ENCODE measurements at places on chromosomes 13 and 19.

GRCh38 chr13:49258089-49258796 is 10.5 kb downstream of the CDADC1 start:
- no peak for DNase-seq

GRCh38 chr13:114081761-114082681 is 50.4 kb downstream of the RASA3 start:
- no peak for DNase-seq

- DNase-seq: no peak
Measured at GRCh38 chr19:8367327-8368001, 3.5 kb downstream of the ANGPTL4 start.

DNA sequence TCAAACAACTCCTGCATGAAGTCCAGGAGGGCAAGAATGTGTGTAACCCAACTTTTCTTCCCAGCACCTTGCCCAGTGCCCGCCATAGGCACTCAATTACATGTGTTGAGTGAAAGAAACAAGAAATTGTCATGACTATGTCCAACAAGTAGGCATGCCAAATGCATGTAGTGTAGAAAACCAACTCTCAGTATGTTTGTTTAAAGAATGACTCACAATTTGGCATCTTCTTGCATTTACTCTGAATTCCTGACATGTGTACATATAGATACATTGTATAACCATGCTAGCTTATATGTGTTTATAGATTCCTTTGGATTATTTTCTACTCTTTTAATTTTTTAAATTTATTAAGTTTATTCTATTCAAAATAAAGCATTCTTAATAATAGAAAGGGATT is 305.0 kb downstream of the EFNB2 start:
- no peak for DNase-seq

DNA sequence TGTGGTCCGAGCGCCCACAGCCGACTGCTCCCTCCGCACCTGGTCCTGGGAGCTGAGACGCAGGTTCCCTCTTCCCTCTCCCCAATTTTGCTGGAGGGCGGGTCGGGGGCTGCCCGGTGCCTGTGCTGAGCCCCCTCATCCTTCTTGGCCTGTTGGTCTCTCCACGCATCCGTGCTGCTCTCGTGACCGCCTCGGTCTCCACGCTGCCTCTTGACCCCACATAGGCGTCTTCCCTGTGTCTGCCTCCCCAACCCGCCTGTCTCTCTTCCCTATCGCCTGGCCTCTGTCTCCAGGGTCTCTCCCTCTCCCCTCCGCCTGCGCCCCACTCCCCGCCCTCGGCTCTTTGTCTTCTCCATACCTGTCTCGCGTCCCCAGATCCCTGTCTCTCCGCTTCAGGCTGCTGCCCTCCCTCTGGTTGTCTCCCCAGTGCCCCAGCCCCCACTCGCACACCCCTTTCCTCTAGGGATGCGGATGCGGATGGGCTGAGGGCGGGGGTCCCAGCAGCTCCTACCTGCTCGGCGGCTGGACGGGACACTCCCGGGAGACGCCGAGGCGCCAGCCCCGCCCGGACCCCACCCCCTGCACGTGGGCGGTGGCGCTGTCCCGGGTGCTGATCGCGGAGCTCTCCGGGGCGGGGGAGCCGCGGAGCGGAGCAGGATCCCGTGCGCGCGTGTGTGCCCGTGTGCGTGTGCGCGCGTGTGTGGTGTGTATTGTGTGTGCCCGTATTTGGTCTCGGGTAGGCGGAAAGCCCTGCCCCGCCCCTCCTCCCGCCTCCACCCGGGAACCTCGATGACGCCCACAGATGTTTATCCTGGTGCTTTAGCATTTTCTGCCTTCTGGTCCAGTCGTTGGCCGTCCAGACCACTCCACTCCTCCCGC is at the start of gene SYT5:
TSS of gene SYT5 (minus strand) at position 684 of the 879 bp plus-strand sequence. CDS start 1,248 bp downstream, outside the sequence.
- peak; percentile 79 for DNase-seq

- DNase-seq: no peak
Measured at GRCh38 chr13:98476106-98476505, 100.8 kb downstream of the STK24 start.

GRCh38 chr13:95793781-95794180 is 116.8 kb downstream of the DNAJC3 start:
- no peak for DNase-seq

GRCh38 chr19:56642711-56643459 is at the start of gene SMIM17:
Gene SMIM17 (plus strand): TSS chr19:56643159. CDS start chr19:56645668, 2,509 bp downstream.
- DNase-seq: no peak

GRCh38 chr19:46755077-46755852 is 9.0 kb upstream of the STRN4 start:
- DNase-seq: no peak

DNA sequence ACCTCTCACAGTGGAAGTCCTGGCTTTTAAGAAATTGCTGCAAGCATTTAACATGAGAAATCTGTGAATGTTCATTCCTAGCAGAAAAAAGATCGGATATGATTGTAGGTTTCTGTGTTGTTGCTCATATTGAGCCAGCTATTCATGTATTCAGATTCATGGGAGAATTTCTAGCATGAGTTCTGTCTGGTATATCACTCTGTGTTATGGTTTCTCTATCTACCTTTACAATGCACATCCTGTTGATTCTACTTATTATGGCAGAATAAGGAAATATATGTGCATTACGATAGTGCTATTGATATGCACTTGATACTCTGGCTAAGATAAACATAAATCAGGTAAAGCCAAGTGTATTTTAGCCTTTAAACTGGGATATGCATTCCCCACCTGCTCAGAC is 138.2 kb downstream of the KCNRG start:
- no peak for DNase-seq

- no peak for DNase-seq
Measured at GRCh38 chr19:22532388-22533300, 101.5 kb upstream of the ZNF492 start.

GRCh38 chr13:91567485-91568207 is 169.2 kb downstream of the GPC5 start:
- DNase-seq: no peak

GRCh38 chr19:5977222-5977784 is 637 bp downstream of the RANBP3 start:
- no peak for DNase-seq

- no peak for DNase-seq
Measured at GRCh38 chr19:13881692-13882418, 4.9 kb downstream of the NANOS3 start.

DNA sequence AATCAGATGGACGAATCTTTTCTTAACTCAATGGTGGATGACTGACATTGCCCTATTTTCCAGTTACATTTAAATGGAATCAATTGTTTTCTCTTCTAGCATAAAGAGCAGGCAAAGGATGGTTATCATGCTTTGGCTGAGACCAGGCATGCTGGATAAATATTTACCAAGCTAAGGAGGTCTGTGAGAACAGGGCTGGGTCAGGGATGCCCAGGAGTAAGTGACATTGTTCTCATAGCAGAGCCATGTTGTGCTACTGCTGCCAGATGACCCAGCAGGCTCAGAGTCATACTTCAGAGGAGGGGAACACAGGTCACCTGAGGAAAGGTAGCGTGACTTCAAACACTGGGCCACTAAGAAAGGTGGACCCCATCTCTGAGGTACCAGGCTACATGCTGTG is 116.0 kb upstream of the RNF113B start:
- no peak for DNase-seq

DNA sequence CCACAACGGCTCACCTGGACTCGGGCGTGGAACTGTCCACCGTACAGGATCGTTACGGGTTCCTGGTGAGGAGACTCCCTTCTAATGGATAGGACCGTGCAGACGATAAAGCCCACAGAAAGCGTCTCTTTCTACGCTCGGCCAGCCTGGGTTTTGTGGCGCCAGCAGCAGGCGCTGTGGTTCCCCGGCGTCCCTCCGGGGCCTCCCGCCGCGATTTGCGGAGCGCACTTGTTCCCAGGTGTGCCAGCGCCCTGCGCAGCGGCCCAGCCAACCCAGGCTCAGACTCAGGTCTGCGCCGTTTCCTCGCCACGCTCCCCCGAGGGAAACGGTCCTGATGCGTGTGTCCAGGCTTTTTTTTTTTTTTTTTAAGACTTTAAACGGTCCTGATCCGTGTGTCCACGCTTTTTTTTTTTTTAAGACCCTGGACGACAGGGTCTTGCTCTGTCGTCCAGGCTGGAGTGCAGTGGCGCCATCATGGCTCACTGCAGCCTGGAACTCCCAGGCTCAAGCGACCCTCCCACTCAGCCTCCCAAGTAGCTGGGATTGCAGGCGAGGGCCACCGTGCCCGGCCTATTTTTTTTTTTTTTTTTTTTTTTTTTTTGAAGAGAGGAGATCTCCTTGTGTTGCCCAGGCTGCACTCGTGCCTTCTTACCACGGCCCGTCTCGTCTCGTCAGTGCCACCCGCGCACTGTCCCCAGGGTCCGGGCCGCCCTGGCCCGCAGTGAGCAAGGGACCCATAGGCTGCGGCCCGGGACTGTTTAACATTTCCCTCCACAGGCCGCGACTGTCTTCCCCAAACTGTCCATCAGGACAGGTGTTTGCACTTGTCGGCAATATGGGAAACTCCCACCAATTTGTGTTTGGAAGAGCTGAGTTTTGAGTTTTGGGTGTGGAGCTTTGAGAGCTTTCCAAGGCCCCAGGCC is 23.8 kb downstream of the GJA3 start:
- DNase-seq: peak; percentile 23

DNA sequence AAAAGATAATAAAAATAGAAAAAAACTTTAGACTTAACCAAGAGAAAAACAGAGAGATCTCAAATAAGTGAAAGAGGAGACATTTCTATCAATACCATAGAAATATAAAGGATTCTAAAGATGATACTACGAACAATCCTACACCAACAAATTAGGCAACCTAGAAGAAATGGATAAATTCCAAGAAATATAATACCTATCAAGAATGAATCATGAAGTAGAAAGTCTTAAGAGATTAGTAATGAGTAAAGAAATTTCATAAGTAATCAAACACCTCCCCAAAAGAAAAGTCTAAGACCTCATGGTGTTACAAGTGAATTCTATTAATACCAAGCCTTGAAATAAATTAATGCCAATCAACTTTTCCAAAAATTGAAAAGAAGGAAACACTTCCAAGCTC is 1584.5 kb upstream of the MIR17HG start:
- no peak for DNase-seq

GRCh38 chr19:49749055-49749716 is 13.9 kb downstream of the TSKS start:
- DNase-seq: no peak

GRCh38 chr19:4042064-4042730 is 24.5 kb downstream of the ZBTB7A start:
- DNase-seq: no peak

- DNase-seq: no peak
Measured at GRCh38 chr13:67147342-67148133, 82.6 kb downstream of the PCDH9 start.

- DNase-seq: peak; percentile 50
Measured at GRCh38 chr19:47106821-47107201, 6.8 kb downstream of the ZC3H4 start.

DNA sequence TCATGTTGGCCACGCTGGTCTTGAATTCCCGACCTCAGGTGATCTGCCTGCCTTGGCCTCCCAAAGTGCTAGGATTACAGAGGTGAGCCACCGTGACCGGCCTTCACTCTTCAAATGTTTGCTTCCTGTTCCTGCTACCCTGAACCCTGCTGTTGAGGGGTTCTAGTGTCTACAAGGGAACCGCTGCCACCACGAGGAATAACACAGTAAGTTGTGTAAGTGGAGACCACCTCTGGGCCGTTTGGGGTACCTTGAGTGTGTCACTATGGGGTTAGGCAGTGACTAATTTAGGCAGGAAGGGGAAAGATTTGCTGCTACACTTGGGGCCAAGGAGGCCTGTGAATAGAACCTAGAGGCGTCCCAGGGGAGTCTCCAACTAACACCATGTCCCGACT is 2.2 kb upstream of the MYADM start:
- no peak for DNase-seq

DNA sequence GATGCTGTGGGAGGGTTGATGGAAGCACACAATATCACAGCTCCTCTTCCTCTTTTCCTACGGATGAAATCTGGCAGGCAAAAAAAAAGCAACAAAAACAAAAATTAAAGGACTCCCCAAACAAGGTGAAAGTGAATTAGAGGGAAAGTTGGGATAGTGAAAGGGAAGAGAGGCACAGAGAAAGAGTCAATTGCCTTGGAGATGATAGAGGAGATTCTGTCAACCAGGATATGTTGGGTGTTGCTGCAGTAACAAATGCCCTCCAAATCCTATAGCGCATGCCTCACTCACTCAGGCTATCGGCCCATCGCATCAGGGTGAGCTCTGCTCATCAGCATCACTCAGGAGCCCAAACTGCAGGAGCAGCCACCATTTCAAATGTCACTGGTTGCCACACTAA is 119.1 kb downstream of the DLEU7 start:
- DNase-seq: no peak

- no peak for DNase-seq
Measured at GRCh38 chr19:17441241-17442021, 7.0 kb downstream of the TMEM221 start.
